ENCODE measurements at places on chromosomes 2 and 18. TPM values are rescaled to one million over a fixed set of nuclear protein-coding genes. Genes with fewer than 3 reads are reported as not detected.

PRKAG3 gene
- polyA plus RNA-seq = 28.5 TPM

TXNDC2 gene
- polyA plus RNA-seq = 0.07 TPM

SPATA3 gene
- polyA plus RNA-seq = not detected

PJVK gene
- 8.1 TPM for polyA plus RNA-seq

RAB31 gene
- 30.3 TPM for polyA plus RNA-seq

HOXD3 gene
- polyA plus RNA-seq = 2.4 TPM

TUBA4B gene
- 0.18 TPM for polyA plus RNA-seq

G6PC2 gene
- polyA plus RNA-seq = not detected

SLC38A11 gene
- 0.74 TPM for polyA plus RNA-seq

RELCH gene
- polyA plus RNA-seq = 23.7 TPM

CRYBA2 gene
- not detected for polyA plus RNA-seq

NEU2 gene
- polyA plus RNA-seq = not detected

ANKAR gene
- polyA plus RNA-seq = 4.5 TPM

C2orf81 gene
- polyA plus RNA-seq = 2.6 TPM

CD8A gene
- polyA plus RNA-seq = 0.12 TPM

SERPINB4 gene
- polyA plus RNA-seq = not detected

INPP5D gene
- 7.2 TPM for polyA plus RNA-seq

TMEM200C gene
- polyA plus RNA-seq = 1.4 TPM

SULT1C2 gene
- 0.39 TPM for polyA plus RNA-seq

BUB1 gene
- polyA plus RNA-seq = 14.3 TPM

SDC1 gene
- polyA plus RNA-seq = 2.2 TPM

MSTN gene
- polyA plus RNA-seq = 34.2 TPM

ASXL3 gene
- polyA plus RNA-seq = 4.4 TPM

ELOA2 gene
- not detected for polyA plus RNA-seq

ZNF521 gene
- polyA plus RNA-seq = 39.8 TPM

SLC11A1 gene
- 0.63 TPM for polyA plus RNA-seq

IL1RN gene
- polyA plus RNA-seq = 0.64 TPM

MOCOS gene
- 0.70 TPM for polyA plus RNA-seq

CENPA gene
- polyA plus RNA-seq = 8.4 TPM

GATA6 gene
- polyA plus RNA-seq = 1.3 TPM
